ENCODE measurements at places on chromosomes 16 and 17.

GRCh38 chr17:80063830-80064585 is 27.6 kb downstream of the CCDC40 start:
- DNase-seq, result peak; percentile 89

- no peak for DNase-seq
These were observed 21.4 kb upstream of the YWHAE start for GRCh38 chr17:1421470-1421869.

DNA sequence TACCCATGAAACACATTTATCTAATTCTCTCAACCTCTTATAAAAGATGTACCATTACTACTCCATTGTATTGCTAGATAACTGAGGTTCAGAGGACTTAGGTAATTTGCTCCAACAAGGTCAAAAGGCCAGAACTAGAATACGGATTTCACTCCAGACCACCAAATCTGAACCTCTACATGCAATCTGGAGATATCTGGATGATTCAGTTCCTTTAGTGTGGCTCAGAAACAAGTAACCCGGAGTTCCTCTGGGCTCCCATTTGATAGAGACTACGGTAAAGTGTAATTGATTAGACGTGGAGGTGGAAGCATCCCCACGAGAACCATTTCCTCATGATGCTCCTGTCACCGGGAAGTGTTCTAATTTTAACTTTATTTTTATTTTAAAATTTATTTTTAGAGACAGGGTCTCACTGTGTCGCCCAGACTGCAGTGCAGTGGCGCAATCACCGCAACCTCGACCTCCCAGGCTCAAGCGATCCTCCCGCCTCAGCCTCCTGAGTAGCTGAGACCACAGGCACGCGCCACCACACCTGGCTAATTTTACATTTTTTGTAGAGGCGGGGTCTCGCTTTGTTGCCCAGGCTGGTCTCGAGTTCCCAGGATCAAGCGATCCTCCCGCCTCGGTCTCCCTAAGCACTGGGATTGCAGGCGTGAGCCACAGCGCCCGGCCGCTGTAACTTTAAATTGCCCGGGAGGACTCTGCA is 608 bp upstream of the COX10 start:
- no peak for DNase-seq

- peak; percentile 9 for DNase-seq
These were observed 50.1 kb downstream of the LMF1 start for GRCh38 chr16:920717-921116.

GRCh38 chr17:77160091-77160874 is 19.5 kb downstream of the SEC14L1 start:
- DNase-seq, result peak; percentile 37

DNA sequence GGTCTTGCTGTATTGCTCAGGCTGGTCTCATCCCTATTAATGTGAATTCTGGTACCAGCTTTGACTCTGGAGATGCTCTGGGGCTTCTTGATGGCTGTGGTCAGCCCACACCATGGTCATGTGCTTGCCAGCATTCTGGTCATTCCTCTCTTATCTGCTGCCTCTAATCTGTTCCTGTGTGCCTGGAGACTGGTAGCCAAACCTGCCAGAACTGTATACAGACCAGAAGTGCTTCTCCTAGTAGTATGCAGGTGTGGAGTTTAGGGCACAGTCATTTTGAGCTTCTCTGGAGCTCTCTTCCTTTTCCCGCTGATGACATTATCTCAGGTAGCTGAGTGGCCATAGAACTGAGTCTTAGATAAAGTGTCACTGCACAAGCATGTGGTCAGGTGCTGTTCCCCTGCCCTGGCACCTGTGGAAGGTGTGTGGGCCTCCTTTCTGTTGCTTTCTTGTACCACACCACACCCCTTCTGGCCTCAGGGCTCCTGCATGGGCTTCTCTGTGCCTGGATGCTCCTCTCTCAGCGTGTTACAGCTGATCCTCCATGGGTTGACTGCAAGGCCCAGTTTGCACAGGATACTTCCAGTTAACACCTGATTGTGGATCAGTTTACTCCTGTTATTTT is 162.7 kb downstream of the SPECC1 start:
- peak; percentile 37 for DNase-seq

- no peak for DNase-seq
These were observed 23.5 kb downstream of the AATF start for GRCh38 chr17:36972186-36972700.

GRCh38 chr17:17320911-17321220 is 17.7 kb downstream of the NT5M start:
- DNase-seq, result no peak

- DNase-seq, result no peak
These were observed 171.0 kb downstream of the KATNIP start for GRCh38 chr16:27720731-27721530.

DNA sequence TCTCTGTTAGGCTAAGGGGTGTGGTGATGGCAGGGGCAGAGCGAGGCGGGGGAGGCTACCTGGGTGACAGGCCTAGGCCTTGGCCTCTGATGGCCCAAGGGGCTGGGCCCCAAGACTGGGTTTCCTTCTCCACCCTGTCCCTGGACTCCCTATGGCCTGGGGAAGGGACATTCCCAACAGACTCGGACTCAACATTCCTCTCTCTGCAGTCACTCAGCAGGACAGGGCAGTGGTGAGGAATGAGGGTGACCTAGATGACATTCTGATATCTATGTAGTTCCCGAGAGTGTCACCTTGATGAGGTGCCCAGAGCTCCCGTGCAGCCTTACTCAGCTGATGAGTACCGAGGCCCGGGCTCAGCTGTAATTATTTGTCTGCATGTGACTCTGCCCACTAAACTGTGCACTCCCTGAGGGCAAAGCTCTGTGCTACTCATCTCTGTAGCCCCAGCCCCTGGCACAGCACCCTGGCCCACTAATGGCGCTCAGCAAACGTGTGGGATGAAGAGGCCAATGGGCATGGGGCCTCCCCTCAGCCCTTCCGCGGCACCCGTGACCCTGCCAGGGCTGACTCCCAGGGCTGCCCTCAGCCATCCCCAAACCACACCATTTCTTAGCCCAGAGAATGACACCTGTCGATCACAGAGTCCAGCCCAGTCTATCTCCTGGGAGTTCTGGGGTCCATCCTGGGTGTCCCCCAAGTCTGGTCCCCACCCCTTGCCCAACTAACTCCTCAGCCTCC is 2.2 kb downstream of the PLCD3 start:
- DNase-seq, result no peak

- DNase-seq, result no peak
These were observed 14.2 kb downstream of the USP10 start for GRCh38 chr16:84714028-84714427.

DNA sequence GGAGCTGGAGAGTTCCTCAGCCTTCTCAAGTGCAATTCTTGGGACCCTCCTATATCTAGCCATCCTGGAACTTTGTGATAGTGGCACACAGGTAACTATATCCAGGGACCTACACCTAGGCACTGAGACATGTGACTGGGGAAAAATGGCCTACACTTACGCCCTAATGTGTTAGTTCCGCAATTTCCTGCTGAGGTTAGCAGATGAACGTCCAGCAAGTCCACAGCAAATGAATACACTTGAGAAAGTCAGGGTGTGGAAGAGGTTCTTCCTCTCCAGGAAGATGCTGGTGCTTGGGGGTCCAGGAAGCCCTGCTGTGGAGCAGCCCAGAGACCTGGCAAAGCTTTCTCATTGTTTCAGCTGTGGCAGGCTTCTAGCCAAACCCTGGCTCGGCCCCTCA is 20.8 kb downstream of the PIK3R5 start:
- DNase-seq, result no peak

DNA sequence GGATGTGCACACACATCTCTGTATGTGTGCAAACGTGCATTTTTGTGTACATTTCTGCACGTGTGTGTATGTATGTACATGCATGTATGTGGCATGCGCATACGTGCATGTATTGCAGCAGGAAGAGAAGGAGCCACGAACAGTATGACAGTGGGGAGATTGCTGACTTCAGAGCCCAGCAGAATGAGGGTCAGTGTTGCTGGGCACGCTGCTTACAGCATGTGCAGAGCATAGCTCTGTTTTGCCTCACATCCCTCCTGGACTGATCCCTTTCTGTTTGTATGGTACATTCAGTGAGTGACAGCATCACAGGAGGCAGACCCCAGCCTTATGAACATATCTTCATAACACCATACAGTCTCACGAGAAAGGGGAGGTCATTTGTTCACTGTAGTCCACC is 934.0 kb upstream of the EEF2KMT start:
- no peak for DNase-seq

- no peak for DNase-seq
These were observed 4.5 kb downstream of the KRT9 start for GRCh38 chr17:41567317-41567716.

DNA sequence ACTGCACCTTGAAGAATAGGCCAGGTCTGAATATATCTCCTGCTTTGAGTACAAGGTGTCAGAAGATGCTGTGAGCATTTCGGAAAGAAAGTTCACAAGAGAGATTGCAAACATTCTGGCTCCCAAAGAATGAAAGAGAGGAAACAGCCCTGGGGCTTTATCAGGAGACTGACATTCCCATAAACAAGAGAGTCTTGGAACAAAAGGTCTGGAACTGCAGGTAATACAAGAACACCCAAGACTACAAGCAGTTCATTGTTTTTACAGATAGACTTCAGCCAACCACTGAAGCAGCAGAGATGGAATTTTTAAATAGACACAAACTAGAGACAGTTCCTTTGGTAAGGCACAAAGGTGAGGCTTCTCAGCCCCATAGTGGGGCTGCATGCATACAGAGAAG is 14.4 kb downstream of the HSD17B2 start:
- DNase-seq, result no peak

- no peak for DNase-seq
These were observed 13.7 kb downstream of the DHX38 start for GRCh38 chr16:72107371-72107770.

GRCh38 chr17:82449131-82449882 is 1.2 kb downstream of the CYBC1 start:
- no peak for DNase-seq

- no peak for DNase-seq
These were observed 119.2 kb downstream of the SKAP1 start for GRCh38 chr17:48310748-48311213.

DNA sequence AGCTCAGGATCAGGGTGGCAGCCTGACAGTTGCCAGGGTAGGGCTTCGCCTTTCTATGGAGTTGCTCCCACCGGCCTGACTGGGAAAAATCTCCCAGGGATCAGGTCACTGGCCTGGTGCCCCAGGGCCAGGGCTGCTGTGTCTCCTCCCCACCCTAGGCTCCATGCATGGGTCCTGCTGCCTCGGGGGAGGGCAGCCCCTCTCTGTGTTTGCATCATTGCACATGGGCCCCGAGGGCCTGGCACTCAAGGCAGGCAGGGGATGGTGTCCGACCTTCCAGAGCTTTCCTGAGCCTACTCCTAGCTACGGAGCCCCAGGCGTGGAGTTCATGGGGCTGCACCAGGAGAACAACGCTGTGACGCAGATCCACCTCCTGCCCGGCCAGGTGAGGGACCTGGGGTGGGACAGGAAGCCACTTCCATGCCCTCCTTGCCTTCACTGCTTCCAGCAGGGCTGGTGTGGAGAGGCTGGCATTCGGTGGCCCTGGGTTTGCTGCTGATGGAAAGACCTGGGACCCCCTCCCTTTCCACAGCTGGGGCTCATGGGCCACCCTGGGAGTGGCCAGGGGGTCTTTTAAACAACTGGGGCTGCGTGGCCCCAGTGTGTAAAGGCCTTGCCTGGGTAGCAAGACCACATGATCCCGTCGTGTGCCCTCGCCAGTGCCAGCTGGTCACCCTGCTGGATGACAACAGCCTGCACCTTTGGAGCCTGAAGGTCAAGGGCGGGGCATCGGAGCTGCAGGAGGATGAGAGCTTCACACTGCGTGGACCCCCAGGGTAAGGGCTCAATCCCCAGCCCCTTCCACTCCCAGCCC is 29.5 kb upstream of the MYO15B start:
- DNase-seq, result no peak

- no peak for DNase-seq
These were observed 6.7 kb downstream of the ZNF646 start for GRCh38 chr16:31080756-31081419.

- no peak for DNase-seq
These were observed 29.8 kb upstream of the XYLT2 start for GRCh38 chr17:50316016-50316587.

GRCh38 chr16:84234321-84235241 is 5.2 kb downstream of the KCNG4 start:
- peak; percentile 3 for DNase-seq

DNA sequence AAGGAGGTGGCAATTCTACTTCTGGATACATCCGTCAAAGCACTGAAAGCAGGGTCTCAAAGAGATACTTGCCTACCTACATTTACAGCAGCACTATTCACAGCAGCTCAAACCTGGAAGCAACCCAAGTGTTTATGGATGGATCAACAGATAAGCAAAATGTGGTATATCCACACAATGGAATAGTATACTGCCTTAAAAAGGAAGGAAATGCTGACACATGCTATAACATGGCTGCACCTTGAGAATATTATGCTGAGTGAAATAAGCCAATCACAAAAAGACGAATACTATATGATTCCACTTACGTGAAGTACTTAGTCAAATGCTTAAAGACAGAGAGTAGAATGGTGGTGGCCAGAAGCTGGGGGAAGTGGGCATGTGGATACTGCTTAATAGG is 336.2 kb downstream of the SLC39A11 start:
- DNase-seq, result no peak

DNA sequence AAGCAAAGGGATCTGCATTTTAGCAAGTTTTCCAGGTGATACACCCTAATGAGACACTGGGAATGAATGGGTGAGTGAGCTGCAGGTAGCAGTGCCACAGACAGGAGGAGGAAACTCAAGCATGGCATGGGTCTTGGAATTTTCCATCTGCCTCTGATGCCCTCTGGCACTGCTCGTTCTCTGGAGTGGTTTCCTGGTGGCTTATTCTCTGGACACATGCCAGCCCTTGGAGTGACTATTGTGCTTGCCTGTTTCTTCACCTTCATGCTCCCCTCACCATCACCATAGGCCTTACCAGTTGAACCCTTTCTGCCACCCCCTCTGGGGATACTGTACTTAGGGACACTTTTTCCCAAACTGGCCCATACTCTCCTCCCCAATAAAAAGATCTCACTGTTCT is 1.6 kb downstream of the COASY start:
- DNase-seq, result no peak

DNA sequence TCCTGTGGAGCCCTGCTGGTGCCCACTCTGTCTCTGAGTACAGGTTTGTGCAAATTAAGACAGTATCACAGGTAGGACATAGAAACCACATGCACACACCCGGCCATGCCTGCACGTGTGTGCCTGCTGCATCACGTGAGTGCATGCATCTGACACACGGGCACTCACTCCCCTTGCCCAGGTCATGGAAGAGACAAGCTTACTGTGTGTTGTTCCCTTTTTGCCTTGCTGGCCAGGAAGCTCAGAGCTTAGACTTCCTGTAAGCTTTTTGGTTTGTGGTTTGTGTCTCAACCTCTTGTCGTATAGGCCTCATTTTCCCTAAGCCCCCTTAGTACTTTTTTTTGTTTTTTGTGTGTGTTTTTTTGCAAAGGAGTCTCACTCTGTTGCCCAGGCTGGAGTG is 25.0 kb downstream of the ZNF469 start:
- no peak for DNase-seq

DNA sequence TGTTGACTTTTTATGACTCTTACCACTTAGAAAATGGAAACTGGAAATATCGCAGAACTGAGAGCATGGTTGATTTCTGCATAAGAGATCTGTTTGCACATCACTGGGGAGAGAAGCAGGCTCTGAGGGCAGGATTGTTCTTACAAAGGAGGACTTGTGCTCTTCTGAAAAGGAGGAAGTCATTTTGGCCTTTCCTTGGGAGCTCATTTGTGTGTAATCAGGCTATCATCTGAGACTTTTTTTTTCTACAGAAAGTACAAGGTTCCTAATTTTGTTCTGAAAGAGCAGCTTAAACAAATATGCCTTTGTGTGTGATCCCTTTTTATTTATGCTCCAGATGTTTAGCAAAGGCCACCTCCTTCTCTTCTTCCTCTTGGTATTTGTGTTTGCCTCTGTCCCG is 145.7 kb upstream of the CACNG5 start:
- no peak for DNase-seq

GRCh38 chr16:2786061-2786825 is 1.1 kb downstream of the PRSS33 start:
- no peak for DNase-seq

Measured in fibroblast of villous mesenchyme (primary cell).